ENCODE measurements at places on chromosomes 3 and 15.

GRCh38 chr3:64105816-64106215 is 82.5 kb upstream of the PSMD6 start:
- DNase-seq: no peak

- DNase-seq: no peak
Observed at GRCh38 chr3:55202326-55202725, 274.5 kb upstream of the LRTM1 start.

GRCh38 chr3:155704771-155705559 is 39.9 kb downstream of the PLCH1 start:
- DNase-seq: no peak

DNA sequence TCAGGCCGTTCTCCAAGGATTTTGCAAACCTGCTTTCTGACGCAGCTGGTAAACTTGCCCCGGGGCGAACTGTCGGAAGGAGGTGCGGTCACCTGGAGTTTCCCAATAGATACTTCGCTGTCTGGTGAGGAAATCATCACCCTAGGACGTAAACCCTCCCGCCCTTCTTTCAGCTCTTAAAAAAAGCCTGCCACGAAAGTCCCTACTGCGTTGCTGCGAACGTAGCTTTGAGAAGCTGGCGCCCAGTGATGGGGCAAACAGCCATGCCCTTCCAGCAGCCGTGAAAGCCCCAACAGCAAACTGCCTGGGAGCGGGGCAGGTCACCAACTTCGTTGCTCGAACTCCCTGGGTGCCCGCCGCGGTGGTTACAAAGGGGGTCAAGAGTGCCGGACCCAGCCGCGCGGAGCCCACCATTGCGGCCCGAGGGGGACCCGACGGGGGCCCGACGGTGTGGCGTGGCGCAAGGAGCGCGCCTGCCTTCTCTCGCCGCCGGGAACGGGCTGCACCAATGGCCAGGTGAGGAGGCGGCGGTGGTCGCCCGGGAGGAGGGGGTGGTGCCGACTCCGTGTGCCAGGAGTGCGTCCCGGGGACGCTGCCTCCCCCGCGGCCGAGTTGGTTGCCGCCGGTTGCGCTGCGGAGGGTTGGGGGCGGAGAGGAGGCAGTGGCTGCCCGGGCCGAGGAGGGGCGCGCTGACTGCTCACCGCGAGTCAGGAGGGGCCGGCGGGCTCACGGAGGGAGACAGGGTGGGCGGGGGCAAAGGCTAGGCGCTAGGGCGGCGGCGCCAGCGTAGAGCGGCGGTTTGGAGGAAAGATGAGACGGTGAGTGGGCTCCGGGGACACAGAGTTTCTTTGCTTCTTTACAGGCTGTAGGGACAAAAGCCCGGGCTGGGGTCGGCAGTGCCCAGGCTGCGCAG is at the start of gene PHLDB2:
Gene PHLDB2, plus strand, starts transcription at position 205 of the 913 bp plus-strand sequence. CDS start 24,813 bp downstream, outside the sequence.
- DNase-seq: no peak

DNA sequence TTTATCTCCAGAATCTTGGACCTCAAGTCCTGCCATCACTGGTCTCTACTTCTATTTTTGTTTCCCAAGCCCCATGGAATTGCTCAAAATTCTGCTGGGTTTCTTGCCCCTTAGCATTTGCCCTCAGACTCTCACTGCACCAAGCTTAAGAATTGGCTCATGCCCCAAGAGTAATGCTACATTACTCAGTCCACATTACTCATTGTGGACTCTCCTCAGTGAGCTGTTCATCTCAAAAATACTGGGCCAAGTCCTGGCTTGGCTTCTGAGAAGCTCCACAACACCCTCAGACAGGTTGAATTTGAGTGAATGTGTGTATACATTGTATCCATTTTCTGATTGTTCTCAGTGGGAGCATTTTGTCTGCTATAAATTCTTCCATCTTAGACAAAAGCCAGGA is 364.4 kb upstream of the ARHGEF26 start:
- no peak for DNase-seq

- no peak for DNase-seq
Observed at GRCh38 chr15:98842192-98842972, 165.2 kb downstream of the PGPEP1L start.

DNA sequence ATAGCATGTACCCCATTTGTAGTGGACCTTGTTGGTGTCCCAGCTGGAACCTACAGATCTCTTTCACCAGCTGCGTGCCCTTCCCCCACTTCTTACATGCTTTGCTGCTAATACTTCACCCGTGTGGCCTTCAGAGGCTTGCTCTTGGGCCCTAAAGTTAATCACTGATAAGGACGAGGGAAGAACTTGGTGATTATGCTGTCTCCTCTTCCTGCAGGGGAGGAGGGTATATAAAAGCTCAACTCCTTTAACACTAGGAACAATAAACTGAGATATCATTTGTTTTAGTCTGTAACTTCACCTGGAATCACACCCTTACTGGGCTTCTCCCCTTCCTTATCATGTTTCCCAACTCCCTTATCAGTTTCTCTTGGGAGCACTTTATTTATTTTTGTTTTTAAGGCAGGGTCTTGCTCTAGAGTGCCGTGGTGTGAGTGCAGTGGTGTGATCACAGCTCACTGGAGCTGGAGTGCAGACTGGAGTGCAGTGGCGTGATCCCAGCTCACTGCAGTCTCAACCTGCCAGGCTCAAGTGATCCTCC is 43.2 kb upstream of the PIK3R4 start:
- no peak for DNase-seq

DNA sequence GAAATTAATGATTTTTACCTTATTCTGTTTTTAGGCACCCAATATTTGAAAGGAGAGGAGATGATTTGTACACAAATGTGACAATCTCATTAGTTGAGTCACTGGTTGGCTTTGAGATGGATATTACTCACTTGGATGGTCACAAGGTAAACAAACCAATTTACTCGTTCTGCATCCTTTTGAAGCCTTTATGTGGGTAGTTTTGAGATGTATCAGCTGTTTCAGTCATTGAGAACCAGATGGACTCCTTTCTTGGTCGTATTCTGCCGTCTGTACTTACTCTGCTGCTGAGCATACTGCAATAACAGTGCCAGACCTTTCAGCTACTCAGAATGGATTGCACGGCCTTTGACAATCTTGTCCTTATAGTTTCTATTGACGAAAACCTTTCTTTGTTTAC is 13.3 kb downstream of the DNAJB11 start:
- DNase-seq: no peak

DNA sequence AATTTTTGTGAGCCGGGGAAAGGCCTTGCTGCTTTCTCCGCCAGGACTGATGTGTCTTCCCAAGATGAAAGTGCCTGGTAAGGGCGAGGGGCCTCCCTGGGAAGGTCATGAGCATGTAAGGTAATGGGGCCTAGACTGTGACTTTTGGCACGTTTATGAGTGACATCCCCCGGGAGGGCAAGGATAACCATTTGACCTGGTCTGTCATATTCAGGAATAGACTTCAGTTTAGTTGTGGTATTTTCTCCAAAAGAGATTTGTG is 631 bp upstream of the CNBP start:
- DNase-seq: no peak

GRCh38 chr3:159627229-159627628 is 361.4 kb upstream of the IL12A start:
- DNase-seq: no peak

DNA sequence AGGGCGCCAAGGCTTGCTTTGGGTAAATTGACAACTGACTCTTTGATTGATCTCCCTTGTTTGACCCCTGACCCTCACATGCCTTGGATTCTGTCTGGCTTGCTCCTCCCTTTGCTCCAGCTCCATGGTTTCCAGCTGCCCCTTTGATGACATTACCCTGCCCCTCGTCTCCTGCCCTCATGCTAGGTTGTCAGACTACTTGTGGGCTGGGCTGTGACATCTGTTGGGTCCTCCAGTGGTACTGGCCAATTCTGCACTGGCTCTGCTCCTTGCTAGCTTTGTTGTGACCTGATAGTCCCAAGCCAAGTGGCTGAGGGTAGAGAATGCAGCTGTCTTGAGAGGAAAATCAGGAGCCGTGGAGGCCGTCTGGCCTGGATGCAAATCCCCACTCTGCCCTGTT is 6.2 kb downstream of the THSD4 start:
- DNase-seq: no peak

DNA sequence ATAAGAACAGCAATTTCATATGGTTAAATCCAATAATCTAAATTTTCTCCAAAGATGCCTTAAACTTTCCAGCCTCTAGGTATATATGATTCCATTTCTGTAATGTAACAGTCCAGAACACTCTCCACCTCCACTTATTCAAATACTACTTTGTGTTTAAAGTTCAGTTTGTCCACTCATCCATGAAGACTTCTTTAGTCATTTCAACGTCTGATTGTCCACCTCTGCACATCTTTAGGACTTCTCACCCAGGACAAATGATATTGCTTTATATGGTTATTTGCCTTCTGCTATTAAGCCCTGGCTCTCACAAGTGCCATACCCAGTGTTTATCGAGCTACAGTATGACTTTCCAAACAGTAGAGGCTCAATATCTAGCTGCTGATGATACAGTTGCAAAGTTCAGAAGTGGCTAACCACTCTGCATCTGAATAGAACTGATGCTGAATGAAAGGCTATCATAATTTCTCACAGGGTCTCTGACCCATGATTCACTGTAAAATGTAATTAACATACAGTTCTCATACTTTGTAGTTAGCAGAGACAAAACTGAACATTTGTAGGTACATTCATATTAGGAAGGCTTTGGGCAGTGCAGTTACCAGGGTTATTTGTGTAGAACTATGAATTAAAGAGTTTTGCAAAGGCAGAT is 93.7 kb upstream of the MBNL1 start:
- no peak for DNase-seq

DNA sequence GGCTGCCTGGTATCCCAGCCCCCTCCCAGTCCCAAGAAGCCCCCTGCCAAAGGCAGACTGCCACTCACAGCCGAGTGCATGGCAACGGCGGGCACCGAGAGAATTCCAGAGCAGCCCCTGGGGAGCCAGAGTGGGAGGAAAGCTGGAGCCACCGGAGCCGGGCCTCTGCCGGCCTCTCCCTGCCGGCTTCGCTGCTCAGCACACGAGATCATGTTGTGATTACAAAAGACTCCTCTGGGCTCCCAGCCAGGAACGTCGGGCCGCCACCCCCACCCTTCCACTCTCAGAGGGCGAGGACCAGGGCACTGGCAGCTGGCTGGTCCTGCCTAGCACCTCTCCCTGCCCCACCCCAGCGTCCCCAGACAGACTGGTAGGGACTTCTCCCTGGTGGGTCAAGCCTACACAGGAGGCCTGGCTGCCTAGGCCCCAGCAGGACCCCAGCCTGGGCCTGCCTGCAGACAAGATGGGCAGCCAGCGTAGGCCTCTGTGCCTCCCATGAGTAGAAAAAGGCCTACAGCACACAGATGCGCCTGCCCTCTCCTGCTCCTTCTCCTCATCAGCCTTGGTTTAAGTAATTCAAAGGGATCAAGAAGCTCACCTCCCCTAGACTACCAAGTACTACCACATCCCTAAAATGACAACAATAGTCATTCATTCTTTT is at the start of gene CCDC9B:
Gene CCDC9B, minus strand, starts transcription at position 200 of the 661 bp plus-strand sequence. Its CDS starts 120 bp downstream, at position 80.
- DNase-seq: no peak

GRCh38 chr3:170465955-170466354 is 47.3 kb downstream of the CLDN11 start:
- no peak for DNase-seq

GRCh38 chr3:160870327-160870726 is 114.3 kb downstream of the PPM1L start:
- no peak for DNase-seq

DNA sequence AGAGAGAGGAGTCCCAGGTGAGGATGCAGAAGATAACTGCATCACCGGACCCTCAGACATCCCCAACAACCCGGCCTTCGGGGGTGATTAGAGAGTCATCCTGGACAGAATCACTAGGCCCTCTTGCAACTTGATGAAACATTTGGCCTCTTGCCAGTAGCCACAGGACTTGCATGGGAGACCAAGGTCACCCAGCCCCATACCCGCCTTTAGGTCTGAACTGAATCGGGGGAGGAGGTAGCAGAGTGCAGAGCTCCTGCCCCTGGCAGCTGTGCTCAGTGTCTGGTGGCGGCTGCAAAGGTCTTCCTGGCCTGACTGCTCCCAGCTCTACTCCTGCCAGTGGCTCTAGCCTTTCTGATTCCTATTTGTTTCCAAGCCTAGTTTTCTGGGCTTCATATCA is 12.4 kb downstream of the PIF1 start:
- DNase-seq: no peak

DNA sequence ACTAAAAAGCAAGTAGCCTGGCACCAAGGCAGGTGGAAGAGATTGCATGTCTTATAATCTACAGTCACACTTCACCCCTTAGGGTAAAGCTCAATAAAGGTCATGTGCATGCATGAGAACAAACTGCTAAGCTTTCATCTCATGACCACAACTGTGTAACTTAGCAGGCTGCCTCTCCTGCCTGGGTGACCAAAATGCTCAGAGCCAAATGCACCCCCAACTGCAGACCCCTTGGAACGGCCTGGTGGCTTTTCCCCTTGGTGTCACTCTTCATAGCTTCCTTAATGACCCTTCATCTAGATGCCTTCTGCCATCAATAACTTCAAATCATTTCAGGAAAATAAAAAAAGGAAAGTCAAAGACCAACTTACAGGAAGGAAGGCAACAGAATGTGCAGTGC is 88.1 kb downstream of the ADAMTS17 start:
- no peak for DNase-seq

Measured in esophagus squamous epithelium (tissue), 5 donors.